Hepatocyte (in vitro differentiated cells): ENCODE measurements at places on chromosomes 4 and X. TPM values are rescaled to one million over a fixed set of nuclear protein-coding genes. Genes with fewer than 3 reads are reported as not detected.
A peak's percentile ranks its signal among the peaks of the same experiment; 100 is the strongest.

The ARMCX2 gene
- total RNA-seq: 63.9 and 64.5 TPM in 2 replicates

The BGN gene
- 12.5 and 14.5 TPM in 2 replicates for total RNA-seq

The TKTL1 gene
- not detected in 2 replicates for total RNA-seq

The SMR3B gene
- not detected in 2 replicates for total RNA-seq

The CTAG2 gene
- total RNA-seq: not detected in 2 replicates

The MGAT4D gene
- not detected in 2 replicates for total RNA-seq

The FATE1 gene
- total RNA-seq: not detected in 2 replicates

The NR0B1 gene
- total RNA-seq: 0.20 and 0.63 TPM in 2 replicates

The SERTM2 gene
- 2.8 and 2.9 TPM in 2 replicates for total RNA-seq

- no peaks in the 10 kb centered on the region for H3K27me3 ChIP-seq
- DNase-seq: no peak
- no peak overlapping the region for H3K27ac ChIP-seq
- no peak overlapping the region for H3K4me3 ChIP-seq
- H3K4me1 ChIP-seq: no peaks in the 10 kb centered on the region
These were observed 115.7 kb upstream of the ZXDA start for GRCh38 chrX:58025979-58026378.

- no peak overlapping the region for H3K27ac ChIP-seq
- H3K4me3 ChIP-seq: no peak overlapping the region
These were observed 12.9 kb downstream of the DDX53 start for GRCh38 chrX:23012636-23013035.

DNA sequence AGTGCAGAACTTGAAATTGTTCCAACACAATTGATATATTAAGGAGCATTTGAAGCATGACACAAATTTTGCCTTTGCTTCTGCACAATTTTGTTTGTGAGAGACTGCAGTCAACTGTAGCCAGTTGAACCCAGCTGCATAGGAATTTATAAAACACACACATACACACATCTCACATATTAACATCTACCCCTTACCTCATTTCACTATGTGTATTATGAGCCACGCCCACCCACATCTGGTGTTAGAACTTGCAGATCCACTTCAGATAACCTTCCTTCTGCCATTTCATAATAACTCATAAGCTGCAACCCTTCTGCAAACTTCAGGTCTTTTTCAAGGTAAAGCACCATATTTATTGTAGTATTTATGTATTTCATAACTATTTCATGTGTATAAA lies 188.1 kb upstream of the WDFY3 start:
- H3K27me3 ChIP-seq: no peaks in the 10 kb centered on the region
- H3K4me1 ChIP-seq: no peaks in the 10 kb centered on the region
- H3K27ac ChIP-seq: no peak overlapping the region
- H3K36me3 ChIP-seq: no peaks in the 10 kb centered on the region
- H3K4me3 ChIP-seq: no peak overlapping the region
- DNase-seq: no peak

DNA sequence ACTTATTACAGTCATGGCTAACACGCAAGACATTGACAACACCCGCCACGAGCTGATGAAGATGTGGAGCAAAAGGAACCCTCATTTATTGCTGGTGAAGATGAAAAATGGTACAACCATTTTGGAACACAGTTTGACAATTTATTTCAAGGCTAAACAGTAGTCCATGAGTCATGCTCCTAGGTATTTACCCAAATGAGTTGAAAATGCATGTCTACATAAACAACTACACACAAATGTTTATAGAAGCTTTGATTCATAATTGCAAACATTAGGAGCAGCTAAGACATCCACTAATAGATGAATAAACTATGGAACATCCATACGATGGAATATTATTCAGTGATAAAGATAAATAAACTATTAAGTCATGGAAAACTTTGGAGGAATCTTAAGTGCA lies 580.1 kb downstream of the RAPGEF2 start:
- H3K36me3 ChIP-seq: no peaks in the 10 kb centered on the region
- DNase-seq: no peak
- H3K27me3 ChIP-seq: no peaks in the 10 kb centered on the region
- H3K4me3 ChIP-seq: no peak overlapping the region
- no peak overlapping the region for H3K27ac ChIP-seq
- no peaks in the 10 kb centered on the region for H3K4me1 ChIP-seq

GRCh38 chr4:127856813-127857447 lies 23.8 kb upstream of the PLK4 start:
- peaks cover 8% of the 10 kb centered on the region for H3K4me1 ChIP-seq
- H3K27me3 ChIP-seq: no peaks in the 10 kb centered on the region
- H3K4me3 ChIP-seq: no peak overlapping the region
- H3K36me3 ChIP-seq: no peaks in the 10 kb centered on the region
- H3K27ac ChIP-seq: peak overlapping the region; percentile 36

DNA sequence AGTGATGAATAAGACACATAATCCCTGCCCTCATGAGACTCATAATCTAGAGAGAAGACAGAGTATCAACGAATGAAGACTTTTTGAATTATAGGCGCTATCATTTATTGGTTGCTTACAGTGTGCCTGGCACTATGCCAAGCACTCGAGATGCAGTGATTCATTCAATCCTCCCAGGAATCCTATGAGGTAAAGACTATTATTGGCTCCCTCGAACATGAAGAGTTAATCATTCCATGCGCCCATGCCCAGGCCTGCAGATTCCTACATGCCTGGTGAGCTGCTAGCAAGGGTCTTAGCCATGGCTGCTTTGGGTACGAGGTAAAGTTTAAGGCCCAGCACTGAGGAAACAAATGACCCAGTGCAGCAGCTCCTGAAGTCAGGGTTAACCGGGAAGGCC lies 47.0 kb downstream of the TEX13B start:
- no peaks in the 10 kb centered on the region for H3K4me1 ChIP-seq
- no peaks in the 10 kb centered on the region for H3K27me3 ChIP-seq

DNA sequence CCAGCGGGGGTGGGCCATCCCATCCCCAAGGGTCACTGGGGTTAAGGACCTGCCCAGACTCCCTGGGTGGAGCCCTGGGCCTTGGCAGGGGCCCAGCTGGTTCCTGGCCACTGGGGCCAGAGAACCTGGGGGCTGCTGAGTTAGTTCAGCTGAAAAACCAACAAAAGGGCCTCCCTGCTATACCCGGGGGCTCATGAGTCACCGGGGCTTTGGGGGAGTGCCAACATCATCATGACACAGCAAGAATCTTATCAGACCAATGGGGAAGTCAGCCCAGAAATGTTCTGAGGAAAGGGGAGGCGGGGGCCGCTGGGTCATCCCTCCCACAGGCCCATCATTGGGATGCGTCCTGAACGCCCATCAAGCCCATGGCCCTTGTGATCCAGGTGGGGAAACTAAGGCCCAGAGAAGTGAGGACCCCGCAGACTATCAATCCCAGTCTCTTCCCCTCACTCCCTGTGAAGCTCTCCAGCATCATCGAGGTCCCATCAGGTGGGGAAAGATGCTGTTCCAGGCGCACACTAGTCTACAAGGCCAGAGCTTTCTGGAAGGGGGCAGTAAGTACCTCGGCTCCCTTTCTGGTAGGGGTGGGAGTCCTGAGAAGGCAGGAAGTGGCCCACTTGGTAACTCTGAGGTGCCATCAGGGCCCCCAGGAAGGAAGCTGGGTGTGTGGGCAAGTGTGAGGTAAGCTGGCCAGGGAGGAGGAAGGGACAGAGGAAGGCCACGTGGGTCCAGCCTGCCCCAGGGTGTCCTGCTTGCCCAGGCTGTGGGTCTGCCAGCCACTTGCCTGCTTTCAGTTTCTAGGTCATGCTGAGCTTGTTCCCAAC lies 4.5 kb downstream of the G6PD start:
- peaks cover 13% of the 10 kb centered on the region for H3K4me1 ChIP-seq
- H3K36me3 ChIP-seq: no peaks in the 10 kb centered on the region
- H3K4me3 ChIP-seq: no peak overlapping the region
- peak; percentile 68 for DNase-seq
- H3K27me3 ChIP-seq: no peaks in the 10 kb centered on the region
- peak overlapping the region; percentile 82 for H3K27ac ChIP-seq

DNA sequence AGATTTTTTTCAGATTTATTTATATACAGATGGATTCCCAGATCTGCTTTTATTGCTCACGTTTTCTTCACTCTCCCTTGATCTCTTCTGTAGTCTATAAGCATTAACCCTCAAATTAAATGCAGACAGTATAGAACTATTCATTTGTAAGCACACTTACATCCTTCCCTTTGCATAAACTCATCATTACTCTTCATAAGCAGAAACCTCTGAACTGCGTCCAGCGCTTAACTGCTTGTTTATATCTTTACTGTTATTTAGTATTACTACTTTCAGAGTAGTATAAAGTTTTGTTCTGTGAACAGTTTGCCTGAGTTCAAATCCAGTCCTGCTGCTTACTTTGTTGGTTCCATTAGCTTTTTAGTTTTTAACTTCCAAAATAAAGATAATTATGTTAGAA lies 132.9 kb downstream of the STIM2 start:
- no peaks in the 10 kb centered on the region for H3K36me3 ChIP-seq
- no peak overlapping the region for H3K4me3 ChIP-seq
- peaks cover 10% of the 10 kb centered on the region for H3K4me1 ChIP-seq
- DNase-seq: no peak

DNA sequence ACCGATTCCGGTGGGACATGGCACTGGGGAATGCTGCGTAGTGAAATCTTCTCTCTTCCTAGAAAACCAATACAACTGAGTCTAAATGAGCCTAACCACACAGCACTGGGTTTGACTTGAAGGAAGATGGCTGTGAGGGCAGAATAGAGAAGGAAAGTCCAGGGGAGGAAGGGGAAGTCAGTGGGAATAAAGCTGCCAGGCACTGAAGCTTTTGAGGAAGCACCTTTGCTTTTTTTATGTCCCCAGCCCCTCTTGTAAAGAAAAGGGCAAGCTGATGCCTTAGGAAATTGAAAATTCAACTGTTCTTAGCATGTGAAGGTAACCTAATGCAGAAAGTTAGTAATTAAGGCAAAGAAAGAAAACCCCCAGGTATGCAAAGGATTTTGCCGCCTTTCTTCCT lies 20.6 kb downstream of the MED28 start:
- no peaks in the 10 kb centered on the region for H3K36me3 ChIP-seq
- no peaks in the 10 kb centered on the region for H3K4me1 ChIP-seq
- no peaks in the 10 kb centered on the region for H3K27me3 ChIP-seq

DNA sequence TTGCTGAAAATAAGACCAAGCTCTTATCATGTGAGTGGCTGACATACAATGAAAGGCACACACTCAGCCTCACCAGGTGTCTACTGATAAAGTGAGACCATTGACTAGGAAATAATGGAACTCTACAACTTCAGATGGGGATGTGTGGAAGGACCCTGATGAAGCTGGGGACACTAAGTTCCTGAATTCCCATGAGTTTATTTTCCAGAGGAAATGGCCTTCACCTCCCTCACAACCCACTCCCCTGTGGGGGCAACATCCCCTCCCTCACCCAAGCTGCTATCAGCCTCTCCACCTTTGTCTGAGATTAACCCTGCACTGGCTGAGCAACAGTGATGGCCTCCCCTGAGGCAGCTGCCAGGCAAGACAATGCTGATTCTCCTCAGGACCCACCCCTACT lies 55.2 kb upstream of the SMARCAD1 start:
- no peak overlapping the region for H3K4me3 ChIP-seq
- DNase-seq: no peak
- no peaks in the 10 kb centered on the region for H3K36me3 ChIP-seq
- no peaks in the 10 kb centered on the region for H3K4me1 ChIP-seq

GRCh38 chr4:80099671-80100070 lies 26.6 kb upstream of the ANTXR2 start:
- H3K4me3 ChIP-seq: no peak overlapping the region
- no peak for DNase-seq

- no peaks in the 10 kb centered on the region for H3K36me3 ChIP-seq
- no peak for DNase-seq
- no peak overlapping the region for H3K4me3 ChIP-seq
- no peaks in the 10 kb centered on the region for H3K27me3 ChIP-seq
These were observed 9.3 kb downstream of the NOX1 start for GRCh38 chrX:100864657-100865391.

DNA sequence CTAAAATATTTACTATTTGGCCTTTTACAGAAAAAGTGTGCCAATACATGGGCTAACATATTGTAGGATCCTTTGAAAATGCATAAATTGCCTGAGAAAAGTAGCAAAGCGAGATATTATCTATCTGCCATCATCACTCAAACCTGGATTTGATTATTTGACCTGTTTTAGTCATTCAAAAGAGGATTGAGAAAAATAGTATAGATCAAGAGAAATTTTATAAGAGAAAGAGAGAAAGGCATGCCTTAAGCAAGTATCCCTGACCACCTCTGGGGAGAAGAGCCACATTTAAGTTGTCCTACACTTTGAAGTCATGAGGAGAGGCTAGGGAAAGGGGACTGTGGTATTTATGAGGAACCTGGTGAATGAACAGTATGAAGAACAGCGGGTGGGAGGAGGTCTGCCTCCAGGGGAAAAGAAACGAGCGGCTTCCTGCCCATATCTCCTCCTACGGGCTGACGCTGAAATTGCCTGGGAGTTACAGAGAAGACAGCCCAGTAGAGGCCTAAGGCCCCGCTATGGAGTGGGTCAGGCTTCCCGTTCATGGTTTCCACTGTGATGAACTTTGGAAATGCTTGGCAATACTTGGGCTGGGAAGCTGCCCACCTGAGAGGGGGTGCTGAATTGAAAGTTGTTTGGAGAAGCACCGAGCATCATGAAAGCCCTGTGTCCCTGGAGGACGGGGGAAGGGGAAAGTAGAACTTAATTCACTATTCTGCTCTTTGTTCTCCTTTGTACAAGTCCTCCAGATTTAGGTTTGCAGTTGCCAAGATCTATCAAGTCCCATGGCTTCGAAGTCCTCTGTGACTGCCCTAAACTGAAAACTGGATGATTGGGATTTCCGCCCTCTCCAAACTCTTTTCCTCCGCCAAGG lies 106.9 kb upstream of the ACSL4 start:
- no peaks in the 10 kb centered on the region for H3K4me1 ChIP-seq
- peak; percentile 20 for DNase-seq
- H3K27me3 ChIP-seq: no peaks in the 10 kb centered on the region
- H3K36me3 ChIP-seq: no peaks in the 10 kb centered on the region
- no peak overlapping the region for H3K4me3 ChIP-seq

- H3K27me3 ChIP-seq: no peaks in the 10 kb centered on the region
- DNase-seq: no peak
- H3K4me3 ChIP-seq: no peak overlapping the region
- no peaks in the 10 kb centered on the region for H3K4me1 ChIP-seq
- H3K27ac ChIP-seq: no peak overlapping the region
- H3K36me3 ChIP-seq: no peaks in the 10 kb centered on the region
These were observed 353.5 kb upstream of the CXorf51B start for GRCh38 chrX:146456058-146456457.

DNA sequence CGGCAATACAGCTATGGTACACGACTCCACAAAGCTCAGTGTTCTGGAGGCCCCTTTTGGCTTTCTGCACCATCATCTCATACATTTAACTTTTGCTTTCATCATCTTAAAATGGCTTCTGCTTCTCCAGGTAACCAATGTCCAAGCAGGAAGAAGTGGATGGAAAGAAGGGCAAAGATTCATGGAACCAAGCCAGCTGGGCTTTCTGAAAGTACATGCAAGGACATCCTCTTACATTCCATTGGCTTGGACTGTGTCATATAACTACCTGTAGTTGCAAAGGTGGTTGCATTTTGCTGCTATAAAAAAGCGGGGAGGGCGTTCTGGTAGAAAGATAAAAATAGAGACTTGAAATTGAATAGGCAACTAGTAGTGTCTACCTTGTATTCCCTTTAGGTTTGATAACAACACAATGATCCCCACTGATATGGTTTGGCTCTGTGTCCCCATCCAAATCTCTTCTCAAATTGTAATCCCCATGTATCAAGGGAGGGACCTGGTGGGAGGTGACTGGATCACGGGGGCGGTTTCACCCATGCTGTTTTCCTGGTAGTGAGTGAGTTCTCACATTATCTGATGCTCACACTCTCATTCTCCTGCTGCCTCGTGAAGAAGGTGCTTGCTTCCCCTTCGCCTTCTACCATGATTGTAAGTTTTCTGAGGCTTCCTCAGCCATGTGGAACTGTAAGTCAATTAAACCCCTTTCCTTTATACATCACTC lies 6.7 kb upstream of the FHIP1A start:
- H3K4me3 ChIP-seq: no peak overlapping the region
- no peak for DNase-seq
- no peak overlapping the region for H3K27ac ChIP-seq
- H3K27me3 ChIP-seq: no peaks in the 10 kb centered on the region
